ENCODE measurements at places on chromosomes 3 and 15.
A peak's percentile ranks its signal among the peaks of the same experiment; 100 is the strongest.

DNA sequence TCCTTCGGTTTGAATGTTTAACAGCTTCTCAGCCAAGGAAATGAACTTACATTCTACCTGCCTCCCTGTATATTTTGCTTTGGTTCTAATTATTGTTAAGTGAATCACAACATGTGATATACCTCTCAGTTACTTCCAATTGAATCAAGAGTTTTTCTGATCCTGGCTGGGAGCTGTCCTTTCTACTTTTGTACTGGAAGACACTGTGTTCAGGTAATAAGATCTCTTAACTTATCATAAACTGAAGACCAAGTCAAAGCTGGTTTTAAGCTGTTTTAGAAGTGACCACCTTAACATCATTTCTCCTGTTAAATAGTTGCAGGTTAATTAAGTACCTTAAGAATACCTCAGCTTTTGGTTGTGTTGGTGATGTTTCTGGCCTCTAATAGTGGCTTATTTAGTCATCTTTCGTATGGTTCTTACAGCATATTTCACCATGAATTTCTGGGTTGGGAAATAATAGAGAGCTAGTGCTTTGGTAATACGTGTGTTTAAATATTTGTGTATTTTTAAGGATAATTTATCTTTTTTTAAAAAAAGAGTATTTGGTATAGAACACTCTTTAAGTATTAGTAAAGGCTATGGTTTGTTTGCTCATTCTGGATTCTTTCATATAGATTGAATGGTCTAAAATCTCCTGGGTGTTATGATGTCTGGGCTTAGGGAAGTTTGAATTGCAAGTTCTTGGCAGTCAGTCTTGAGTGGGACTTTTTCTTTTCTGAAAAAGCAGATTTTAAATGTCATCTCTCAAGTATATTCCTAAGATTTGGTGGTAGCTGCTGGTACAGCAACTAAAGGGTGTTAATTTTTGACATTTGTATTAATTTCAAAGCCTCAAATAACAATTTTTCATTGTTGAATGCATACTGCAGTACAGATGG lies 1.6 kb downstream of the RAB8B start:
- DNase-seq, result no peak

- DNase-seq, result no peak
Measured at GRCh38 chr15:75178171-75178937, 23.3 kb upstream of the C15orf39 start.

- no peak for DNase-seq
Measured at GRCh38 chr3:183438735-183439134, 10.3 kb upstream of the MCF2L2 start.

DNA sequence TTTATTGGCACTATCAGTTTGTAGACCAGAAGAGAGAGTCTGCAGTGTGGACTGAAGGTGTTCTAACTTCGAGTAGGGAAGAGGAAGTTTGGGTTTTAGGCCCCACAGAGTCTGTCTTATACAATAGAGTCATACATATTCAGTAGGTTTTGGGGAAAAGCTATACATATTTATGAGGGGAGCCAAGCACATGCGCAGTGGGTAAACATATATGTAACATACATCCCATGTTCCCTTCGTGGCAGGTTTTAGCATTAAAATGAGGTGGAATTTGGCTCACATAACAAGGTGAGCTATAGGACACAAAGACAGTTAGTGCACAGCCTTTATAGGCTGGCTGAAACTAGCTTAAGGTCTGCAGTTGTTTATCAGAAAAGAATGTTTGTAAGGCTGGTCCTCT lies 4.9 kb downstream of the GALK2 start:
- DNase-seq, result no peak

GRCh38 chr15:85706779-85707518 lies 87.8 kb downstream of the KLHL25 start:
- peak; percentile 62 for DNase-seq
